Activated naive CD4-positive, alpha-beta T cell treated with anti-CD3 and anti-CD28 coated beads for 36 hours (primary cell): ENCODE measurements at places on chromosomes 5 and 9. TPM values are rescaled to one million over a fixed set of nuclear protein-coding genes. Genes with fewer than 3 reads are reported as not detected.
A peak's percentile ranks its signal among the peaks of the same experiment; 100 is the strongest.

Gene MARCOL
- not detected for total RNA-seq

Gene GBGT1
- total RNA-seq: 3.9 TPM

Gene PTGS1
- not detected for total RNA-seq

Gene TMEM174
- not detected for total RNA-seq

Gene POU5F2
- total RNA-seq: 0.24 TPM

Gene PCDHGC4
- not detected for total RNA-seq

Gene RGS7BP
- not detected for total RNA-seq

Gene HTR4
- total RNA-seq: not detected

Gene CCDC171
- 2.0 TPM for total RNA-seq

Gene ZNG1A
- total RNA-seq: 27.9 TPM

Gene FAM169A
- 9.3 TPM for total RNA-seq

- no peaks in the 10 kb centered on the region for H3K4me1 ChIP-seq
- no peaks in the 10 kb centered on the region for H3K36me3 ChIP-seq
- no peak overlapping the region for H3K4me3 ChIP-seq
- H3K27me3 ChIP-seq: peaks cover 11% of the 10 kb centered on the region
- DNase-seq: no peak
Measured at GRCh38 chr9:135001526-135001925, 83.8 kb upstream of the FCN1 start.

GRCh38 chr5:17794815-17795214 lies 160.6 kb downstream of the TAF11L14 start:
- H3K36me3 ChIP-seq: no peaks in the 10 kb centered on the region
- DNase-seq: no peak
- H3K27ac ChIP-seq: no peak overlapping the region
- H3K27me3 ChIP-seq: no peaks in the 10 kb centered on the region
- H3K4me3 ChIP-seq: no peak overlapping the region
- no peaks in the 10 kb centered on the region for H3K4me1 ChIP-seq

DNA sequence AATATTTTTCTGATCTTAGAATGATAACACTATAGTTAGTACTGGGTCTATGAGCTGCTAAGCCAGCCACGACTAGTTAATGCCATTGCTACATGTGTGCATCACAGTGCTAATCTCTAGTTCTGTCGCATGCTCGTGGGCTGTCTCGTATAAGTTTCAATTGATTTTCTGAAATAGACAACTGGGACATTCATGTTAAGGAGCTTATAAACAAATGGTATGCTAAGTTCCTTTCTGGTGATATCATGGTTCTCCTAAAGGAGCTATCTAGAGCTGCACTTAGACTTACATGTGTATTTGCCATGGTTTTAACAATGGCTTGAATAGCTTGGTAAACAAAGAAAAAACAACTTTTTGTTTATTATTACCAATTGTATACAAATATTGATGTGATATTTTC lies 46.2 kb downstream of the F2RL2 start:
- H3K4me1 ChIP-seq: peaks cover 14% of the 10 kb centered on the region
- no peaks in the 10 kb centered on the region for H3K27me3 ChIP-seq
- no peak for DNase-seq

DNA sequence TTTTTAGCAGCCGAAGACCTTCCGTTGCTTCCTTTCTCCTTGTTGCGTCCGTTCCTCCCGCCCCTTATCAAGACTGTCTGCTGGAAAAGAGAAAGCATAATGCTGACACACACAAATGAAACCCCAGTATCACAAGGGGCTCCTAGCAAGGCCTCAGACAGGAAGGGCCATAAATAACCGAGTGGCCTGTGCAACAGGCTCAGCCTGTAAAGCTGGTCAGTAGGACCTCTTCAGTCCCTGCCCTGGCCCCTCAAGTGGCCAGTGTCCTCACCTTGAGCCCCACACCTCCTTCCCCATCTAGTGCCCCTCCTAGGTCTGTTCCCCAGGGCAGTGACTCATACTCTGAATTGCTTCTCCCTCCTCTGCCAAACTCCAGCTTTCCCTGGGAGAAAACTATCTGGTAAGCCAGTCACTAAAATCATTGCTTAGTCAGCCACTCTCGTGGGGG lies 174.6 kb upstream of the IL12B start:
- H3K4me1 ChIP-seq: peaks cover 2% of the 10 kb centered on the region
- H3K27me3 ChIP-seq: no peaks in the 10 kb centered on the region
- DNase-seq: no peak
- H3K27ac ChIP-seq: no peak overlapping the region
- no peaks in the 10 kb centered on the region for H3K36me3 ChIP-seq

DNA sequence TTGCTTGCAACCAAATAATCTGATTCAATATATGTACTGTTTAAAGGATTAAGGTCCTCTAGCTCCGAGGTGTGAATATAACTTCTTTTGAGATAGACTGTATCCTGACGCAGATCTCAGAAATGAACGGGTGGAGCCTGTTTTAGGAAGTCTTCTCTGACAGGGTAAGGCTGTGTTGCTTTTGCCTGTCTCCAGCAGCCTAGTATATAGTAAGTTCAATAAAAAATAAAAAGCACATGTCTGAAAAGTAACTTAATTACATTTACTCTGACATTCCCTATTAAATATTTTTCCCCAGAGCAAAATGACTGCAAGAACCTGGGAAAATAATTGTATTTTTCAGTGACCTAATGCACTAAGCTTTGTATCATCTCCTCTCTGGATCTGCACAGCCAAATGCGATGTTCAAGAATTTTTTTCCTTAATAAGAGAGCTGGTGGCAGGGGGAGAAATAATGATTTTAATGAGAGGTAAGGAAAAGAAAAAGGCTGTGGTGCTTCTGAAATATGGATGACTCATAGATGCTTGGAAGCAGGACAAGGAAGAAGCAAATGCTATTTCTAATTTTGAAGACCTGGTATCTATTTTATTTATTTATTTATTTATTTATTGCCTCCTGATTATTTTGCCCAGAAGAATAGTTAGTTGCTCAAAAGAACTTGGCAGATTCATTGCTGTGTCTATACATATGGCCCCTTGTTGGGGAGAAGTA lies 7.3 kb downstream of the PPP3R2 start:
- H3K36me3 ChIP-seq: no peaks in the 10 kb centered on the region
- H3K4me3 ChIP-seq: no peak overlapping the region
- no peak overlapping the region for H3K27ac ChIP-seq
- peaks cover 7% of the 10 kb centered on the region for H3K4me1 ChIP-seq

GRCh38 chr9:92188969-92189781 lies 74.0 kb upstream of the SPTLC1 start:
- H3K27me3 ChIP-seq: no peaks in the 10 kb centered on the region
- no peak overlapping the region for H3K27ac ChIP-seq
- H3K4me1 ChIP-seq: no peaks in the 10 kb centered on the region
- DNase-seq: no peak
- no peaks in the 10 kb centered on the region for H3K36me3 ChIP-seq

- H3K4me3 ChIP-seq: no peak overlapping the region
- H3K27ac ChIP-seq: no peak overlapping the region
- no peak for DNase-seq
- no peaks in the 10 kb centered on the region for H3K36me3 ChIP-seq
Measured at GRCh38 chr5:59547731-59548130, 345.8 kb downstream of the PDE4D start.

DNA sequence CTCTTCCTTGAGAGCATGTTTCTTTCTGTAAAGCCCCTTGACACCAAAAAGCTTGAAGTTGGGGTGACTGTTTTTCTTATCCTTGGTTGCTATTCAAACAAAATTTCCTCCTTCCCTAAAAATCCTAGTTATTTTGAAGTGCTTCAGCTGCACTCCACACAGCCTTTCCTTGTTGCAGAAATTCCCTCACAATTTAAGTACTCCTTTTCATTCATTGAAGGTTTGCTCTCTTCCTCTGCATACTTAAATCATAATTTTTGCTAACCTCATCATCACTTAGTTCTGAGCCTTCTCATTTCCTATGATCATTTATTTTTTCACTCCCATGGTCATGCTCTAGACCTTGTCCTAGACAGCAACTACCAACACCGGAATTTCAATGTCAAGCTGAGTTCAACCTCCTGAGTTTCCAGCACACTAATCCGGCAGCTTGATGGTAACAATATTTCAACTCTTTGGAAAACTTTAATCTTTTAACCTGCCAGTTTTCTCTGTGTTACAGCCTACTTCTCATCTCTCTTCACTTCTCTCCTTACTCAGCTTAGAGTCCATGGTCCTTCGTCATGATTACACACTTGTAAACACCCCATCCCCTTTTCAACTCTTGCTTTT lies 78.7 kb upstream of the ACTBL2 start:
- peaks cover 13% of the 10 kb centered on the region for H3K27me3 ChIP-seq
- H3K27ac ChIP-seq: no peak overlapping the region
- no peak for DNase-seq
- H3K36me3 ChIP-seq: no peaks in the 10 kb centered on the region
- H3K4me3 ChIP-seq: no peak overlapping the region

DNA sequence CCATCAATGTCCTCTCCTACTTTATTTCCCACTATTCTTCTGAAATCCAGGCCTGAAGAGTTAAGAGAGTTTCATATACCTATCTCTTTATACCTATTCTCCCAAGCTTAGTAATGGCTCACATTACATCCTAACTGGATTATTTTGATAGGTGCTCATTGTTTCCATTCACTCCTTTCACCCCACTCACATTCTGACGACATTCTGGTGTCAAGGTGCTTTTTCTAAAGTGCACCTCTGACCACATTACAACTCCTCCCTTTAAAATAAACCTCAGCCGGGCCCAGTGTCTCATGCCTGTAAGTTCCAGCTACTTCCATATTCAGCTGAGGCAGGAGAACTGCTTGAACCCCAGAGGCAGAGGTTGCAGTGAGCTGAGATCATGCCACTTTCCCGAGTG lies 417.1 kb downstream of the BNC2 start:
- DNase-seq: no peak
- H3K36me3 ChIP-seq: no peaks in the 10 kb centered on the region
- H3K4me3 ChIP-seq: no peak overlapping the region
- H3K4me1 ChIP-seq: no peaks in the 10 kb centered on the region
- no peak overlapping the region for H3K27ac ChIP-seq
- no peaks in the 10 kb centered on the region for H3K27me3 ChIP-seq

- H3K27ac ChIP-seq: no peak overlapping the region
- H3K4me3 ChIP-seq: no peak overlapping the region
- no peak for DNase-seq
- no peaks in the 10 kb centered on the region for H3K4me1 ChIP-seq
- peaks cover 6% of the 10 kb centered on the region for H3K27me3 ChIP-seq
- no peaks in the 10 kb centered on the region for H3K36me3 ChIP-seq
Measured at GRCh38 chr9:109542922-109543321, 44.8 kb upstream of the PTPN3 start.

- no peaks in the 10 kb centered on the region for H3K4me1 ChIP-seq
- no peak overlapping the region for H3K27ac ChIP-seq
- no peak overlapping the region for H3K4me3 ChIP-seq
- H3K36me3 ChIP-seq: no peaks in the 10 kb centered on the region
- H3K27me3 ChIP-seq: no peaks in the 10 kb centered on the region
Measured at GRCh38 chr9:73649552-73649951, 497.9 kb downstream of the ANXA1 start.

DNA sequence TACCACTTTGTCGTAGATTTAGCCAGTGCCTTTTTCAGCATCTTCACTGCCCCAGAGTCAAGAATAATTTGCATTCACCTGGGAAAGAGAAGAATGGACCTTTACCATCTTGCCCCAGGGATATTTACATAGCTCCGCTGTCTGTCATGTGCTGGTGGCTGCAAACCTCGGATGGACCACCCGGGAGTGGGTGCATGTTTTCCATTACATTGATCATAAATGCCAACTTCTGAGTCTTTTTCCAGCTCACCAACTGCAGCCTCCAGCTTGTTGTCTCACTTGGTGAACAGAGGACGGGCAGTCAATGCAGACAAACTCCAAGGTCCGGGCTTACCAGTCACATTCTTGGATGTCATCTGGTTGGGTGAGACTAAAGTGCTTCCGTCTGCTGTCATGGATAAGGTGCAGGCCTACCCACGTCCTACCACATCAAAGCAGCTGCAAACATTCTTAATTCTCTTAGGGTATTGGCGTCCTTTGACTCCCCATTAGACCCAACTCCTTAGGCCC lies 155.8 kb upstream of the APC start:
- no peak overlapping the region for H3K4me3 ChIP-seq
- no peak overlapping the region for H3K27ac ChIP-seq
- H3K27me3 ChIP-seq: no peaks in the 10 kb centered on the region
- no peaks in the 10 kb centered on the region for H3K4me1 ChIP-seq
- no peak for DNase-seq

- peaks cover 12% of the 10 kb centered on the region for H3K27me3 ChIP-seq
- no peak overlapping the region for H3K4me3 ChIP-seq
- no peak for DNase-seq
- no peaks in the 10 kb centered on the region for H3K36me3 ChIP-seq
Measured at GRCh38 chr9:89122949-89123348, 55.7 kb downstream of the SHC3 start.

GRCh38 chr5:169989365-169989764 lies 9.1 kb upstream of the INSYN2B start:
- no peaks in the 10 kb centered on the region for H3K4me1 ChIP-seq
- H3K4me3 ChIP-seq: no peak overlapping the region
- peaks cover 28% of the 10 kb centered on the region for H3K36me3 ChIP-seq
- H3K27me3 ChIP-seq: no peaks in the 10 kb centered on the region
- DNase-seq: no peak

- H3K4me3 ChIP-seq: no peak overlapping the region
- DNase-seq: no peak
- no peaks in the 10 kb centered on the region for H3K4me1 ChIP-seq
Measured at GRCh38 chr5:9245071-9245470, 300.8 kb downstream of the SEMA5A start.

DNA sequence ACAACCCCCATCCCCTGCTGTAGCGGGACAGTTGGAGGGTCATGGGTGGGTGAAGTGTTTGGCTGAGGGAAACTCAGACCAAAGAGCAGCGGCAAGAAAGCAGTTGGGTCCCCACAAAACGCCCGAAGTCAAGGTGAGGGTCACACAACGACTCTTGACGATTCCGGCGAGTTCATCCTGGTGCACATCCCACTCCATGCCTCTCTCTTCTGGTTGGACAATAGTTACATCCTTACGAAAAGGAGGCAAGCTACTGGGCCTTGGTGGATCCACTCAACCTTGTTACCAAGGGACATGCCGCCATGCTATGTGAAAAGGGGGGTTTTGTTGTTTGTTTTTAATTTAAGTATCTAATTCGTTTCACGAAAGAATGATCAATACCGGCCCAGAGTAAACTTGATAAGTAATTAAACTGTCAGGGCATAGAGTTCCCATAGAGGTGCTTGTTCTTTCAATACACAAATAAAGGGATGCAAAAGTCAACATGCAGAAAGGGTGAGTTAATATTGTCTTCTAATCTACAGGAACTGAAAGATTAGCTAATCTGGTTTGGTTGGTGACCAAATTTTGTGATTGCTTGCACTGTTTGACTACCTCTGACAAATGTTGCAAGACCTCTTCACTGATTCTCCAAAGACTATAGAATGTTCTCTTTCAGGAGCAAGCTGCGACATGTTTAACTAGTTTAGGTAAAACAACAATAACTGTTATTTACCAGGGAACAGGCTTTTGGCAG lies 732 bp upstream of the SMIM15 start:
- H3K4me3 ChIP-seq: peak overlapping the region; percentile 97
- H3K4me1 ChIP-seq: peaks cover 38% of the 10 kb centered on the region
- no peaks in the 10 kb centered on the region for H3K27me3 ChIP-seq
- H3K36me3 ChIP-seq: peaks cover 38% of the 10 kb centered on the region
